Activated CD4-positive, alpha-beta memory T cell treated with anti-CD3 and anti-CD28 coated beads for 36 hours (primary cell): ENCODE measurements at places on chromosomes 4 and X.

- no peak for DNase-seq
- peak overlapping the region; percentile 76 for H3K27ac ChIP-seq
- H3K4me1 ChIP-seq = peaks cover 11% of the 10 kb centered on the region
- peaks cover 44% of the 10 kb centered on the region for H3K36me3 ChIP-seq
- peak overlapping the region; percentile 95 for H3K4me3 ChIP-seq
These were observed 2.1 kb downstream of the HMGB2 start for GRCh38 chr4:173332021-173332487.

GRCh38 chrX:129641469-129641868 is 13.3 kb downstream of the APLN start:
- no peaks in the 10 kb centered on the region for H3K27me3 ChIP-seq
- DNase-seq = no peak
- H3K4me3 ChIP-seq = no peak overlapping the region
- H3K4me1 ChIP-seq = no peaks in the 10 kb centered on the region
- H3K27ac ChIP-seq = no peak overlapping the region

DNA sequence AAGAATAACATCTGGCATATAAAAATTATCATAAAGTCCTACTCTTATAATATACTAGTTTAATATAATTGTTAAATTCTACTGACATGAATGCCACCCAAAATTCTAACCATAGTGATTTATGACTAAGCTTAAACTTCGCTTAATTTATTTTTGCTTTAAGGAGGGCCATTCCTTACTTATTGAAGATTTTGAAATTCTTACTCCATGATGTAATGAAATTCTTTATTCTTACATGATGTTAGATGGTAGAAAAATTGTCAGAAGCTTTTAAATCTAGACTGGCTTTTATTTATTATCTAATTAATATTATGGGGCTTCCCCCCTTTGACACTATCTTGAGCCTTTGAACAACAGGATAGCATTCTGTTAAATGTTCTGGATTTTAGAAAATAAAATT is 19.5 kb upstream of the SUPT20HL2 start:
- no peak for DNase-seq
- no peak overlapping the region for H3K4me3 ChIP-seq
- peaks cover 5% of the 10 kb centered on the region for H3K27me3 ChIP-seq
- no peak overlapping the region for H3K27ac ChIP-seq

GRCh38 chr4:1579001-1579900 is 104.9 kb downstream of the FAM53A start:
- H3K36me3 ChIP-seq = no peaks in the 10 kb centered on the region
- H3K27me3 ChIP-seq = no peaks in the 10 kb centered on the region
- peak overlapping the region; percentile 73 for H3K4me3 ChIP-seq
- peaks cover 4% of the 10 kb centered on the region for H3K4me1 ChIP-seq

- H3K4me1 ChIP-seq = peaks cover 19% of the 10 kb centered on the region
- H3K27ac ChIP-seq = no peak overlapping the region
- H3K4me3 ChIP-seq = peak overlapping the region; percentile 53
- peaks cover 2% of the 10 kb centered on the region for H3K36me3 ChIP-seq
- H3K27me3 ChIP-seq = peaks cover 56% of the 10 kb centered on the region
These were observed 2.4 kb downstream of the FRAS1 start for GRCh38 chr4:78059524-78059889.

DNA sequence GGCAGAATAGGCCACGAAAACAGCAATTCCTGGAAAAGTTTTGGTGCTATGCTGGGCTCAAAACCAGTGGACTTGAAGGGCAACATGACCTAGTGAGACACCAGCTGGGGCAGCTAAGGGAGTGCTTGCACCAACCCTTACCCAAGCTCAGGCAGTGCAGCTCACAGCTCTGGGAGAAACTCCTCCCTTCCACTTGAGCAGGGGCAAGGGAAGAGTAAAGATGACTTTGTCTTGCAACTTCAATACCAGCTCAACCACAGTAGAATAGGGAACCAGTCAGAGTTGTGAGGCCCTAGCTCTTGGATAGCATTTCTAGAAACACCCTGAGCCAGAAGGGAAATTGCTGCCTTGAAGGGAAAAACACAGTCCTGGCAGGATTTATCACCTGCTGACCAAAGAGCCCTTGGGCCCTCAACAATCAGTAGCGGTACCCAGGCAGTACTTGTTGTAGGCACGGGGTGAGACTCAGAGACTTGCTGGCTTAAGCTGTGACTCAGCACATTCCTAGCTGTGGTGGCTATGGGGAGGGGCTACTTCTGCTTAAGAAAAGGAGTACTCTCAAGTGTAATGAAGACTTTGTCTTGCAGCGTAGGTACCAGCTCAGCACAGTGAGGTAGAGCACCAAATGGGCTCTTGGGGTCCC is 19.7 kb upstream of the ABCG2 start:
- peaks cover 12% of the 10 kb centered on the region for H3K27me3 ChIP-seq
- peaks cover 4% of the 10 kb centered on the region for H3K4me1 ChIP-seq
- DNase-seq = no peak

DNA sequence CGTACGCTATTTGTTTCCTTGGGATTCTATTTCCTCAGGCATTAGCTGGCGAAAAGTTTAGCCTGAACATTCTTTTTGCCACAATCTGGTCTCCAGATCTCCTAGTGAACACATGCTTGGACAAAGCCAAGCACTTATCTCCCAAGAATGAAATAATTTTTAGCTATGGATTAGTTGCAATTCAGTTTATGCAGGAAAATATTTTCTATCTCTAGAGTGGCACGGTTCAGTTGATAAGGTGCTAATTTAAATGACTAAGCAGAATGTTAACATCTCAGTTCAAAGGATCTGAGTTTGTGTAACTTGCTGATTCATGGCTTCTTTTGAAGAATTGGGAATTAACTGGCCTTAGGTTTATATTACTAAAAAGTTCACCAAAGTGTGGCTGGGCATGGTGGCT is 58.1 kb upstream of the JADE1 start:
- H3K4me3 ChIP-seq = no peak overlapping the region
- no peaks in the 10 kb centered on the region for H3K36me3 ChIP-seq
- peaks cover 3% of the 10 kb centered on the region for H3K27me3 ChIP-seq
- H3K4me1 ChIP-seq = no peaks in the 10 kb centered on the region

GRCh38 chrX:45888518-45888917 is 656.7 kb downstream of the ZNF674 start:
- peaks cover 9% of the 10 kb centered on the region for H3K4me1 ChIP-seq
- no peak overlapping the region for H3K27ac ChIP-seq
- no peak overlapping the region for H3K4me3 ChIP-seq
- H3K27me3 ChIP-seq = no peaks in the 10 kb centered on the region
- no peak for DNase-seq

GRCh38 chr4:75034523-75034922 is 101.6 kb downstream of the PARM1 start:
- no peak overlapping the region for H3K4me3 ChIP-seq
- no peaks in the 10 kb centered on the region for H3K4me1 ChIP-seq
- no peak overlapping the region for H3K27ac ChIP-seq

DNA sequence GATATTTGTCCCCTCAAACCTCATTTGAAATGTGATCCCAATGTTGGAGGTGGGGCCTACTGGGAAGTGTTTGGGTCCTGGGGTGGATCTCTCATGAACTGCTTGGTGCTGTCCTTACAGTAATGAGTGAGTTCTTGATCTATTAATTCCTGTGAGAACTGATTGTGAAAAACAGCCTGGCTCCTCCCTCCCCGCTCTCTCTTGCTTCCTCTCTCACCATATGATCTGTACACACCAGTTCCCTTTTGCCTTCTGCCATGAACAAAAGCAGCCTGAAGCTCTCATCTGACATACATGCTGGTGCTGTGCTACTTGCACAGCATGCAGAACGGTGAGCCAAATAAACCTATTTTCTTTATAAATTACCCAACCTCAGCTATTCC is 11.2 kb upstream of the YIPF7 start:
- H3K27ac ChIP-seq = no peak overlapping the region
- no peak overlapping the region for H3K4me3 ChIP-seq
- no peaks in the 10 kb centered on the region for H3K36me3 ChIP-seq
- no peak for DNase-seq

DNA sequence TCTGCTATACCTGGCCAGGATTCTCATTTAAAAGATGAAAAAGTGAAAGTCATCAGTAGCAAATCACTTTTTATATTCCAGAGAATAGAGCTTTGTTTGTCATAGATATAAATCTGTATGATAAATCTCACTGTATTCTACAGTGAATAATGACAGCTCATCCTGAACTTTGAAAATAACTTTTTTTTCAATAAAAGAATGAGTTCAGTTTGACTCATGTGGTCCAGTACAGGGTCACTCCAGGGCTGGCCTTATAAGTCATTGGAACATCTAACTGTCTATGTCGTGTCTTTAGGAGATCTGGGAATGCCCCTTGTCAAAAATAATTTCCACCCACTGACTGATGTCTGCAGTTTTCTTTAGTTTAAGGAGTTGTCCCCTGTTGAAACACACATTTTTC is 18.5 kb upstream of the CXCL8 start:
- H3K27ac ChIP-seq = no peak overlapping the region
- H3K4me3 ChIP-seq = no peak overlapping the region
- H3K36me3 ChIP-seq = no peaks in the 10 kb centered on the region
- no peak for DNase-seq
- H3K27me3 ChIP-seq = no peaks in the 10 kb centered on the region

DNA sequence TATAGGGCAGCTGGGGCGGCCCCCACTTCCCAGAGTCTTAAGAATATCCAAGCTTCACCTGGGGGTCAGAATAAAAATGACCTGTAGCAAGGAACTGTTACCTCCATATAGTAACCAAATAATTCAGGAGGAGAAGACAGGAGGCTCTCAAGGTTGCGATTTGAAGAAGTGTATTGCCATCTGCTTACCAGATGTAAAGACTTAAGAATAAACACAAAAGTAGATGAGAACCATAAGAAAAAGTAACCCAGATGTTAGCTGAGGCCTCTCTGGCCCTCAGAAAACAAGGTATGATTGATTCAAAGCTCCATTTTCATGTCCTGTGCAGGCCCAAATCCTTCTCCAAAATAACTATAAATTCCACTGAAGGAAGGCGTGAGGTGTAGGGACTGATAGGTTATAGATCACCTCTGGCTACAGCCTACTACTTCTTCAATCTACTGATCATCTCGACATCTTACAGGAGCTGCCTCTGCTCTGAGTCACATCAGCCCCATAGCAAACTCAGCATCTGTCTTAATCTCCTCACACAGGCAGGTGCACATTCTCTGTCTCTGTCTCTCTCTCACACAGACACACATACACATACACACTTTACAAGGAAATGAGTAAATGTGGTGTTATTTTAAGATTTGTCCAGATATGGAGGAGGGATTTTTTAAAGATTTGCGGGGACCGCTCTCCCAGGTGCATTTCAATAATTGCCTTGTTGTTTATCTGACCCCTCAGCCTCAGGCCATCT is 193.9 kb upstream of the EDNRA start:
- no peaks in the 10 kb centered on the region for H3K27me3 ChIP-seq
- H3K4me1 ChIP-seq = no peaks in the 10 kb centered on the region
- DNase-seq = no peak

GRCh38 chr4:118308306-118309030 is 44.3 kb downstream of the PRSS12 start:
- no peaks in the 10 kb centered on the region for H3K36me3 ChIP-seq
- no peak overlapping the region for H3K4me3 ChIP-seq
- no peak overlapping the region for H3K27ac ChIP-seq

GRCh38 chr4:14338585-14339265 is 663.6 kb upstream of the CPEB2 start:
- no peak overlapping the region for H3K27ac ChIP-seq
- no peak overlapping the region for H3K4me3 ChIP-seq
- no peaks in the 10 kb centered on the region for H3K27me3 ChIP-seq

- H3K27ac ChIP-seq = no peak overlapping the region
- H3K27me3 ChIP-seq = no peaks in the 10 kb centered on the region
- H3K4me1 ChIP-seq = peaks cover 3% of the 10 kb centered on the region
- no peaks in the 10 kb centered on the region for H3K36me3 ChIP-seq
- no peak overlapping the region for H3K4me3 ChIP-seq
- no peak for DNase-seq
These were observed 83.1 kb downstream of the DLG3 start for GRCh38 chrX:70527610-70528345.

GRCh38 chrX:130393451-130394074 is 8.1 kb upstream of the GPR119 start:
- H3K36me3 ChIP-seq = no peaks in the 10 kb centered on the region
- peak; percentile 9 for DNase-seq
- no peak overlapping the region for H3K27ac ChIP-seq
- no peaks in the 10 kb centered on the region for H3K4me1 ChIP-seq
- H3K4me3 ChIP-seq = no peak overlapping the region
- peaks cover 11% of the 10 kb centered on the region for H3K27me3 ChIP-seq

- H3K27me3 ChIP-seq = peaks cover 3% of the 10 kb centered on the region
- no peak overlapping the region for H3K4me3 ChIP-seq
- DNase-seq = peak; percentile 70
- H3K4me1 ChIP-seq = peaks cover 2% of the 10 kb centered on the region
These were observed 220.1 kb downstream of the AFAP1 start for GRCh38 chr4:7719354-7720174.

GRCh38 chr4:67020438-67020797 is 524.9 kb downstream of the CENPC start:
- H3K27me3 ChIP-seq = no peaks in the 10 kb centered on the region
- no peak overlapping the region for H3K4me3 ChIP-seq
- DNase-seq = no peak
- no peaks in the 10 kb centered on the region for H3K4me1 ChIP-seq

DNA sequence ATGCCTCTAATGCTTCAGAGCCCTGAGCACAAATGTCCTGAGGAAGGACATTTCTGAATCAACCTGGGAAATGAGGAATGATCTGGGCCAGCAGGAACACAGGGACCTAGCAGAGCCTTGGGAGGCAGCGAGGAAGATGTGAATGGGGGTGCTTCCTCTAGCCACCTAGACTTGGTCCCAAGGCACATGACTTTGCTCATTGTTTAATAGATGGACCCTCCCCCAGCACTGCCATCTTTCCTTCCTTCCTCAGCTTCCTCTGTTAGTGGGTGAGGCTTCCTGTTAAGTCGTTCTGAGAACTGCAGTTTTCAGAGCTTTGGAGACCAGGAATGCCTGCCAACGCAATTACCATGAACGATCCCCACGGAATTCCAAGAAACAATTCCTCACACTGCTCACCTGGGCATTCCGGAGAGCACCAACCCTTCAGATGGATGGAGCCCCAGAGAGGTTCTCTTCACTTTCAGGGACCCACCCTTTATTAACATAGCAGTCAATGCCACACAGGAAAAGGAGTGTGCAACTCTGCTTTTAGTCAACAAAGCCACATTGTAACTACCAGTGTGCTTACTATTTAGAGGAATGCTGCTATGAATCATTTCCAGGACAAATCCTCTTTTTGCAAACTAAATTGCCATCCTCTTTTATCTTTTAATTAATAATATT is 48.5 kb upstream of the STIM2 start:
- no peak overlapping the region for H3K4me3 ChIP-seq
- peaks cover 12% of the 10 kb centered on the region for H3K4me1 ChIP-seq
- peak overlapping the region; percentile 32 for H3K27ac ChIP-seq

DNA sequence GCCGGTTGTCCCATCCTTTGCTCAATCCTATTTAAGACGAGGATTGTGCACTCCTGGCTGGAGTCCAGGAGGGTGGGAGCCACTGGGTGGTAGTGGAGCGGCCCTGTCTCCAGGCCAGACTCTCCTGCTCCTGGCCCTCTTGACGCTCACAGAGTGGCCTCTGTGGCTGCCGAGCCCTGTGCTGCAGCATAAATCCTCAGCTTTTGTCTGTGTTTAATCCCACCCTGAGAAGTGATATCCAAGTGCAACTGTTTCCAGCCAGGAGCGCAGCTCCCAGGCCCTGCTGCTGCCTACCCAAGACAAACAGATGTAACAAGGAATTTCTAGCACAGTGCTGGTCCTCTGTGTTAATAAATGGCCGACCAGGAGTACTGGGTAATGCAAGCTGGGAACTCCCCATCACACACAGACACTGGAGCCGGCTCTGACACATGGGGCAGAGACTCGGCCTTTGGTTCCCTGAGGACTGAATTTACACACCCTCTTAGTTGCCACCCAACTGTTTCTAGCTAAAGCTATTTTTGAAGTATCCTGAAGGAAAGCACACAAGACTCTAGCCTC is 85.3 kb downstream of the GATB start:
- H3K36me3 ChIP-seq = peaks cover 4% of the 10 kb centered on the region
- DNase-seq = no peak
- no peaks in the 10 kb centered on the region for H3K27me3 ChIP-seq
- no peaks in the 10 kb centered on the region for H3K4me1 ChIP-seq
- no peak overlapping the region for H3K27ac ChIP-seq
- no peak overlapping the region for H3K4me3 ChIP-seq
